ENCODE measurements at places on chromosomes 4 and X.

DNA sequence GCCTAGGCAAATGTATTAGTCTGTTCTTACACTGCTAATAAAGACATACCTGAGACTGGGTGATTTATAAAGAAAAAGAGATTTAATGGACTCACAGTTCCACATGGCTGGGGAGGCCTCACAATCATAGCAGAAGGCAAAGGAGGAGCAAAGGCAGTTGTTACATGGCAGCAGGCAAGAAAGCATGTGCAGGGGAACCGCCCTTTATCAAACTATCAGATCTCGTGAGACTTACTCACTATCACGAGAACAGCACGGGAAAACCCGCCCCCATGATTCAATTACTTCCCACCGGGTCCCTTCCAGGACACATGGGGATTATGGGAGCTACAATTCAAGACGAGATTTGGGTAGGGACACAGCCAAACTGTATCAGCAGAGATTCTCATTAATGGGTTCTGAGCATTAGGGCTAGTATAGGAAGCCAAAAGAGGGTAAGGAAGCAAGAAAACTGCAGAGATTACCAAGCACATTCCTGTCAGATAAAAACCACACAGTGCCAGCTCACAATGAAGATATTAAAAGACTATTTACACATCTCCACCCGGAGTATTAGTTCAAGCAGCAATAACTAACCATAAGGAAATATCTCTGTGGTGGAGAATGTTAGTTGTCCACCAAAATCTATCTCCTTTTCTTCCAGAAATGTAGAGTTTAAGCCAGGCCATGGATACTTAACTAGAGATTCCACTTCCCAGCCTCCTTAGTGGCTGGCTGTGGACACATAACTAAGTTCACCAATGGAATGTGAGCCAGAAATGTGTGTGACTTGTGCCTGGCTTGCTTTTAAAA lies 61.2 kb upstream of the HOPX start:
- no peak for DNase-seq

- DNase-seq, result no peak
Observed at GRCh38 chrX:25012433-25012735, 3.4 kb downstream of the ARX start.

- DNase-seq, result no peak
Observed at GRCh38 chrX:100913111-100913510, 15.6 kb downstream of the XKRX start.

GRCh38 chr4:141713771-141714445 lies 77.5 kb downstream of the IL15 start:
- DNase-seq, result no peak

- no peak for DNase-seq
Observed at GRCh38 chr4:10743357-10743756, 58.8 kb upstream of the CLNK start.

DNA sequence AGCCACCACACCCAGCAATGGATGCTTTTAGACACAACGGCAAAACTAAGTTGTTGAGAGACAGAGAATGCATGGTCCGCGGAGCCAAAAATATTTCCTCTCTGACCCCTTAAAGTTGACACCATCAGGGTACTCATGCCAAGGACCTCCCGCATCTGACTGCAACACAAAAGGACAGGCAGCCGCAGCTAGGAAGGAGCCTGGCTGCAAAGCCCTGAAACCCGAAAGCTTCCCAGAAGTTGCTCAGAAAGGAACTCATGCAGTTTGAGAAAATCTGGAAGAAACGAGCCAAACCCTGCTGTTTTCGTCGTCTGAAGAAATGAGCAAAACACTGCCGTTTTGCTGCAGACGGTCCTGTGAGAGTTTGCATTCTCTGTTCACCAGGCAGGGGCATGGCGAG lies 16.5 kb downstream of the DHRSX start:
- DNase-seq, result no peak

DNA sequence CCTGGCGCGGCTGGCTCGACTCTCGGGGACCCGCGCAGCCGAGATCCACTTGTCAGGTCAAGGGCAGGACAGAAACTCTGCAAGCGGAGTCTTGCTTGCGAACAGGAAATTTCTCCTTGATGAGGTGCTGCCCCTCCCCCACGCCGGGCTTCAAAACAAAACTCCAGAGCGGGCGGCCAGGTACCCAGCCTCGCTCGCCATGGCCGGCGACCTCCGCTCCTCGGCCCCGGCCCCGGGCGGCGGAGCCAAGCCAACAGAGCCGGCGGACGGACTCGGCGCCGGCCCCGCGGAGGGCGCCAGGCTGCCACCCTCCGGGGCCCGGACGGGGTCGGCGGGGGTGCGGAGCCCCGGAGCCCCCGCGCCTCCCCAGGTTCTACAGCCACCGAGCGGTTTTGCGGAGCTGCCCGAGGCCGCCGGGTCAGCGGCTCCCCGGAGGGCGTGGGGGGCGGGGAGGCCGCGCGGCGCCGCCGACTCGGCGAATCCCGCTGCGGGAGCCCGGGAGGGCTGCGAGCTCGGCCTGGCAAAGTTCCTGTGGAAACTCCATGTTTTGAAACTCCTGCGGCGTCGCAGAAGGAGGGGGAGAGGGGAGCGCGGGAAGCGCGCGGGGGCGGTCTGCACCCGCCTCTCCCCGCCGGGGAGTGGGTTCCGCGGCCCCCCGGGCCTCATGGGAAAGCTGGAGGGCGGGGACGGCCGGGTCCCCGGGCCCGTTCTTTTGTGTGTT lies 11.7 kb upstream of the BCOR start:
- DNase-seq, result no peak

- no peak for DNase-seq
Observed at GRCh38 chr4:76457885-76458284, 22.9 kb downstream of the SHROOM3 start.

DNA sequence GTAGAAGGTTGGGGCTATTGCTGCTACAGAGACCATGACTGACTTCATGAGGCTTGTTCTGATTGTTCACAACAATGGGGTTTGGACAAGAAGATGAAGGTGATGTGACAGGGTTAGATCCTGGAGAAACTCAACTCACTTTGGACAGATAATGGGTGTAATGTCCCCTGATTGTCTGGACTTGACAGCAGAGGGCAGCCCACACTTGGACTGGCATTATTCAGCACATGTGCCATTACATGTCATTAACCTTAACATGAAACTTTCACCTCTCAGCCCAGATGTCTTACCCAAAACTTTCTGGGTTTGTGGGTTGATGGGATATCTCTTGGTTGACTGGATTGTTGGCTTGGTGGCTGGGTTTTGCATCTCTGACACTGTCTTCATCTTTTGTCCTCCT lies 101.5 kb downstream of the MXRA5 start:
- DNase-seq, result no peak

- no peak for DNase-seq
Observed at GRCh38 chr4:157854819-157855218, 318.0 kb downstream of the GASK1B start.

GRCh38 chrX:147978931-147979330 lies 2.2 kb upstream of the FMR1NB start:
- no peak for DNase-seq

GRCh38 chrX:77564823-77565222 lies 117.6 kb downstream of the FGF16 start:
- DNase-seq, result no peak

DNA sequence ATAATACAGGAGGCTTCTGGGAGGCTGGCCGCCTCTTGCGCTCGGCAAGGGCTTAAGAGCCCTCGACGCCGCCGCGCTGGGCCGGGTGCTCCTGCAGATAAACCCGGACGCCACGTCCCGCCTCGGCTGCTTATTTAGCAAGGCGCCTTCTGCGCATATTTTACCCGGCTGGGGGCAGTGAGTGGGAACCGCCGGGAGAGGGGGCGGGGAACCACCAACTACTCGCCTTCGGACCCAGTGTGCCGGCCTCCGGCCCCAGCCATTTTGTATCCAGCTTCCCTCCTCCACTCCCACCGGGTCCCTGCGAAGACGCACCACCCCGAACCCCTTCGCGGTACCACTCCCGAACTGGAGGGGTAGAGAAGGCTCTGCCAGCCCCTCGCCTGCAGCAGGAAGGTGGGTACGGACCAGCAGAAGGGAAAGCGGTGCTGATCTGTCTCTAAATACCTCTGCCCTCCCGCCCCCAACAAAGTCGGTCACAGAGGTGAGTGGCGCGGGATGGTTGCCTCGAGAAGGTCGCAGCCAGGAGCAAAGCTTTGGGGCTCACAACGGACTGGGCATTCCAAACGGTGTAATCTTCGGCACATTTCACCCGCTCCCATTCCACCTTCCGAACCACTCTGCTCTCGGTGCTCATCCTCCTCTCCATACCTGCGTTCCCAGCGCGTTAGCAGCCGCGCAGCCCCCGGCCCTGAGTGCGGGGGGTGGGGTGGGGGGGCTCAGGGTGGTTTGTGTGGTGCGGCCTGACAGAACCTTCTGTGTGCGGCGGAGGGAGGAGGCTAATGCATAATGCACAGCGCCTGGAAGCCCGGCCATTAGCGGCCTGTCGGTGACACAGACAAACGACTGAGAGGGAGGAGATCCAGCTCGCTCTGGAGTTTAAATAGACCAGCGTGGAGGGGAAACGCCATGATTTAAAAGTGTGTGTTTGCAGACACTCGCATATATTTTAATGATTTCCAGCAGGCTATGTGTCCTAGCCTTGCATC lies 4.9 kb upstream of the BCOR start:
- DNase-seq, result no peak

DNA sequence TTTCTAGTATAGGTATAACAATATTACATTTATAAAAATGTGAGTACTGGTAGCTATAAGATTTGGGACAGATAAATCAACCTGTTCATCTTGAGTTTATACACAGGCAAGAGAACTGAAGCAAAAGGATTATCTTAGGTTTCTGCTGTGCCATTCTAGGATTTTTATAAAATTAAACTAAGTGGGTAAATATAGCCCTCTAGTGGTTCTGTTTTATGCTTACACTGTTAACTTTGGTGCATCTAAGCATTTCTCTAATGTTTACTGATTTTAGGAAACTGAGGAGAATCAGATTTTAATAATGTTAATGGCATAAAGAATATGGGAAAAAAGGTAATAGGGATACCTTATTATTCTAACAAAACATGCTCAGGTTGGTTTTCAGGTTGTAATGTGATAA lies 1.1 kb upstream of the RRH start:
- peak; percentile 47 for DNase-seq

DNA sequence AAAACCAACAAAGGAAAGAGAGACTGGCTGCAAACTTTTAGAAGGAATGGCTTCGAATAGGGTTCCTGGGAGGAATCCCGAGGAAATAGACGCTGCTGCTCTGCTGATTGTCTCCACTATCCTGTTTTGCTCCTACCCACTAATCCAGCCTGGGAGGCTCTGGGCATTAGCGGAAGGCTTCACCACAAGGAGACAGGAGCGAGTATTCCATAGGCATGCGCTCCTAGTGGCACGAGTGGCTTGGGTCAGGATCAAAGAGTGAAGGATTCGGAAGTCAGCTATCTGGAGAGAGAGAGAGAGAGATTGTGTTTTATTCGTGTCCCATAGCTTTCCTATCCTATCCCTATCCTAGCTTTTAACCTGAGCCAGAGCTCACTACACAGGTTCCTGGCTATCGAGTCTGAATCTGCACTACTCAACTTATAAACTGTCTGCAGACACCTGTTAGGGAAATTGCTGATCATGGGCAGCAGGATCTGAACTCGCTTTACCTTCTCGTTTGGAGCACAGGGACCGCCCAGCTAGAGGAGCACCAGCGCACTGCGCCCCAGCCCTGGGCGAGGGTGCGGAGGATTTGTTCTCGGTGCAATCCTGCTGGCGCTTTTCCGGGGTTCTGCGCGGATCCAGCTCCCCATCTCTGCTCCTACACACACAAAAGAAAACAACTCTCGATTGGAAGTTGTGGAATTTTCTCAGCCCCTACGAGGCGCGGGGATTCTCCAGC lies 740 bp upstream of the NPY2R start:
- DNase-seq, result no peak

GRCh38 chr4:119550857-119551532 lies 77.6 kb downstream of the PDE5A start:
- no peak for DNase-seq

- DNase-seq, result peak; percentile 15
Observed at GRCh38 chr4:165398570-165398969, 19.8 kb downstream of the CPE start.

GRCh38 chrX:64580605-64581004 lies 185.4 kb upstream of the MTMR8 start:
- no peak for DNase-seq

GRCh38 chrX:47146121-47146935 lies 1.3 kb downstream of the RBM10 start:
- no peak for DNase-seq

DNA sequence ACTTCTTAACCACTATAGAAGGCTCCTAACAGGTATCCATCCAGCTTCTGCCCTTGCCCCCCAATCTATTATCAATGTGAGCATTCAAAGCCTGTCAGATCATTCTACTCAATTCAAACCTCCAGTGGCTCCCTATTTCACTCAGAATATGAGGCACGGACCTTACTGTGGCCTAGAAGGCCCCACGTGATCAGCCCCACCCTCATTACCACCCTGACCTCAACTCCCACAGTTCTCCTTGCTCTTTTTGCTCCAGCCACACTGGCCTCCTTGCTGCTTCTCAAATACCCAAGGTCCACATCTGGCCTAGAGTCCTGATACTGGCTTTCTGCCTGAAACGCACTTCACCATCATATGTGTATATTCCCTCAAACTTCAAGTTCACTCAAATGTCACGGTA lies 18.7 kb downstream of the SEPSECS start:
- DNase-seq, result no peak

- DNase-seq, result peak; percentile 63
Observed at GRCh38 chrX:41180194-41180908, 95.1 kb downstream of the USP9X start.

DNA sequence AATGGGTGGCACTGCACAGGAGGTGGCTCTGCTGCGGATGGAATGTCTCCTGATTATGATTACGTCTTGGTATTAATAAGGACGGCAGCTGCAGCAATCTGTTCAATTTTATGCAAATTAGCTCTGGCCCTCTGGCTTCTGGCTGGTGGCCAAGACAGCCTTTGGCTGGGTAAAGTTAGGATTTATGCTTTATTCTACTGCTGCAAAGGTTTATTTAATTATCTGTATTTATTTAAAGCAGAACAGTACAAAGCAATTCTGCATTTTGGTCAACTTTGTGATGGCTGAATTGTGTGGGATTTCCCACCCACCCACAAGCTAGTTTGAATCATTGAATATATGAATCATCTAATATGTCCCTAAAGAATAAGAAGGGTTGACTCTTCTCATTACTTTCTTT lies 745.6 kb upstream of the FAM241A start:
- no peak for DNase-seq

DNA sequence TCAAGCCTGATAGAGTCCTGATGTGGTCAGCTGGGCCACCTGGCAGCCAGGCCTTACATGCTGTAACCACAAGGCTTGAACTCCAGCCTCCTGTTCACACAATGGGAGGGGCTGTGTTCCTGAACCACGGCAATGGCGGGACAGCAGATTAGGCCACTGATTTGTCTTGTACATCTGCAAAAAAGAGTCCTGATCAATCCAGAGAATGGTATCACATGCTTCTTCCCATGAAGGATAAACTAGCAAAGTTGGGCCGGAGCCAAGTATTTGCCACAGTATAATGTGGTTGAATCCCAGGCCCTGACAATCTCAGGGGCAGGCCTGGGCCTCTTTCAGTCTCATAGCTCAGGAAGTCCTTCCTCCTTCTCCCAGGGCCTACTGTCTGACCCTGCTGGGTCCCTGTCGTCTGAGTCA lies 2182.5 kb upstream of the AGA start:
- DNase-seq, result no peak

- DNase-seq, result no peak
Observed at GRCh38 chr4:141356321-141356962, 135.7 kb downstream of the ZNF330 start.

Data from CD4-positive, alpha-beta T cell treated with Interleukin-17A for 1 hour (primary cell).